ENCODE measurements at places on chromosomes 6 and 20.

DNA sequence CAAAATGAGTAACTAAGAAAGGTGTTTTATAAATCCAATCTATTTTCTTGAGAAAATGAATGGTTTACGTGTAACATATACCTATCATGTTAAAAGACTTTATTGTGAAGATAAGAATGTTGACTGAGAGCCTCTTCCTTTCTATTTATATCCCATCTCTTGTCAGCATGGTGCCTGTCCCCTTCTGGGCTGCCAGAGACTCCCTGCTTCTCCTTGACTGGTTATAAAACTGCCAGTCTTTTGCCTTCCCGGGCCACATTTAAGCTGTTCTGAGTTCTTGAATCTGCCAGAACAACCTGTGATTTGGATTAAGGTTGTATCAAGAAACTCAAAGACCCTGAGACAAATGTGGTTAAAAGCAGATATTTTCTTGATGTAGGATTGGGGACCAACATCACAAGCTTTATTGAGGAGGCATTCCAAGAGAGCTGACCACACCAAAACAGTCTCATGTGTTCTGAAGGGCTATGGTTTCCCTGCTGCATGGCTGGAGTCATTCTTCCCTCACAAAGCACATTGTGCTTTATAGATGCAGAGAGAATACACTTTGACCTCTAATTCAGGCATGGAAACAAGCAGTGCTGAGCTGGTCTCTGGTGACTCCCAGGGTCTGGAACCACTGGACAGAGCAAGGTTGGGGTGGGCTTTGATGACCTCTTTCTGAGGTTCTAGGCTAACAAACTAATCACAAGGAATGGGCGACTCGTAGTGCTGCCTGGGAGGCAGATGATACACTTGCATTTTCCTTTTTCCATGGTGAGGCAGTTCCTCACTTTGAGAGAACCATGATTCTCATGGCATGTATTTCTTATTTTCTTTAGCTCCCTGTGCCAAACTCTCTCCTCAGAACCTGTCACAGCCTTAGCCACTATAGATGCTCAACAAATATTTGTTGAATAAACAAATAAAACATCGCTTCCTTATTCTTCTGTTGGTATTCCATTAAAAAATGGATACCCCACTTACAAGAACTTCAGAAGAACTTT, 205.0 kb upstream of the PREP start:
- DNase-seq = no peak

- DNase-seq = no peak
Measured at GRCh38 chr6:18422136-18422535, 35.0 kb downstream of the RNF144B start.

- no peak for DNase-seq
Measured at GRCh38 chr20:37969949-37970855, 63.1 kb downstream of the TTI1 start.

- no peak for DNase-seq
Measured at GRCh38 chr6:141488488-141488887, 644.2 kb upstream of the GJE1 start.

DNA sequence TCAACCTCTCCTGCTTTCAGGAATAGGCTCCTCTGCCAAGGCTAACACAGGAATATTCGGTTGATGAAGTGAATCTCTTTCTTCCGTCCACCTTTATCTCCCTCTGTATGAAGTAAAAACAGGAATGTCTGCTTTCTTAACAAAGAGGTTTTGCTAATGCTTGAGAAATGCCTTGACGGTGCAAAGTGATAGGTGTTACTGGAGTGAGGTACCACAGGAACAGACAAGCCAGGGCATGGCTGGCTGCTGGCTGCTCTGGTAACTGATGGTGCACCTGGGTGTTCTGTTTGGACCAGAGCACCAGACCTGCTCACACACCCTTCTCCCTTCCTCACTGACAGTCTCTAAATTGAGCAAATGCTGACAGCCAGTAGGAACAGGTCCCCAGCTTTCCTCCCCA, 174.0 kb upstream of the FBXL4 start:
- DNase-seq = no peak

DNA sequence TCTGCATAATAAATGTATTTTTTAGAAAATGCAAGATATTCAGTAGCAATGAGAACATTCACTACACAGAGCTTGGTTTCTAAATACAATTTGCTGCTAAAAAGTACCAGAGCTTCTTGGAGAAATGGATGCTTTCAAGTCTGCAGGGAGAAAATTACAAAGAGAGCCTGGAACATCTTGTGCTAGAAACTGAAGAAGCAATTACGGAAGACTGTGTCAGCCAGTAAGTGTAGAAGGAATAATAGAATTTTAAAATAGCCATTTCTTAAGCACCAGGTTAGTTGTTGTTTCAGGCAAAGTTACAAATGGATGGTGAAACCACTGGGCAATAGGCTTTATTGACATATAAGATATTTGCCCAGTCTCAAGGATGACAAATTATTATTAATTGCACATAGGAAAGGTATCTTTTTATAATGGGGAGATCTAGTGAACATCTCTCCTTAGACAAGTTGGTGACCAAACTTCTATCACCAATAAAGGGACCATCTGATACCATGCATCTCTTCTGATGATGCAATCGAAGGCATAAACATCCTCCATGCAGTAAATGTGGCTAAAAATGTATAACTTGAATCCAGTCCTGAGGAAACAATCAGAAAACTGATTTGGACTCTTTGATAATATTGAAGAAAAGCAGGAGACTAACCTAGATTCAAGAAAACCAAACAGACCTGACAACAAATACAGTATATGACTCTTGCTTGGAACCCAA, 81.7 kb downstream of the ARHGAP18 start:
- no peak for DNase-seq

GRCh38 chr6:5314191-5314865, 53.0 kb downstream of the FARS2 start:
- DNase-seq = no peak

GRCh38 chr20:25317351-25318075, 69.6 kb downstream of the PYGB start:
- no peak for DNase-seq

GRCh38 chr6:44042261-44042988, 84.8 kb downstream of the MRPL14 start:
- DNase-seq = no peak

GRCh38 chr6:122264557-122264956, 134.9 kb upstream of the HSF2 start:
- DNase-seq = no peak

GRCh38 chr6:116764961-116765841, at the start of gene FAM162B:
Gene FAM162B (minus strand): TSS chr6:116765719. CDS start chr6:116765576, 143 bp downstream.
- no peak for DNase-seq

DNA sequence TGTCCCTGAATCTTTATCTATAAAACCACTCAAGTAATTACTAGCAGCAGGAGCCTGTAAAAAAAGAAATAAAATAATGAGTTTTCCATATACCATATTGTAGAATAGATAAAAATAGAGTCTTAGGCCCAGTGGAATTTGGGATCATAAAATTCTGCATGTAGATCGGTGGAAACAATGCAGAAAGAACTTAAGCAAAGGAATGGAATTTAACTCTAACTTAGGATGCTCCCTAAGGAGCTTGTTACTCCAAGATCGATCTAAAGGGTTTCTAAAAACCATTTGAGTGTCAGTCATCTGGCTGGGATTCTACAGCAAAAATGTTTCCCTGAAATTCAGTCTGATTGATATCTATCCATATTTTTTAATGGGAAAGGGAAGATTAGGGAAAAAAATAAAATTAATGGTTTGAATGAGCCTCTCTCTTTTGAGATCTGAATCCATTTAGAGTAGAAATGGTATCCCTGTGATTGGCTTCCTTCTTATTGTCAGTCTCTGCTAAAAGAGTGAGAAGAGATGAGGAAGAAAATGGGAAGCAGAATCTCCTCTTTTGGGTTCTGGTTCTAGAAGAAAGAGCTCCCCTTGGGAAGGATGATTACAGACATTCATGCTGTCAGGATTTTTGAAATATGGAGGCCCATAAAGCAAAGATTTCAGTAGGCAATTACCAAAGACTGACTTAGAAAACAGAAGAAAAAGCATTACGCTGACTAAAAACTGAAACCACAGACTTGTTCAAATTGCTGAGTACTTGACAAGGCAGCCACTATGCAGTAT, 564.3 kb upstream of the MARCKS start:
- DNase-seq = no peak

DNA sequence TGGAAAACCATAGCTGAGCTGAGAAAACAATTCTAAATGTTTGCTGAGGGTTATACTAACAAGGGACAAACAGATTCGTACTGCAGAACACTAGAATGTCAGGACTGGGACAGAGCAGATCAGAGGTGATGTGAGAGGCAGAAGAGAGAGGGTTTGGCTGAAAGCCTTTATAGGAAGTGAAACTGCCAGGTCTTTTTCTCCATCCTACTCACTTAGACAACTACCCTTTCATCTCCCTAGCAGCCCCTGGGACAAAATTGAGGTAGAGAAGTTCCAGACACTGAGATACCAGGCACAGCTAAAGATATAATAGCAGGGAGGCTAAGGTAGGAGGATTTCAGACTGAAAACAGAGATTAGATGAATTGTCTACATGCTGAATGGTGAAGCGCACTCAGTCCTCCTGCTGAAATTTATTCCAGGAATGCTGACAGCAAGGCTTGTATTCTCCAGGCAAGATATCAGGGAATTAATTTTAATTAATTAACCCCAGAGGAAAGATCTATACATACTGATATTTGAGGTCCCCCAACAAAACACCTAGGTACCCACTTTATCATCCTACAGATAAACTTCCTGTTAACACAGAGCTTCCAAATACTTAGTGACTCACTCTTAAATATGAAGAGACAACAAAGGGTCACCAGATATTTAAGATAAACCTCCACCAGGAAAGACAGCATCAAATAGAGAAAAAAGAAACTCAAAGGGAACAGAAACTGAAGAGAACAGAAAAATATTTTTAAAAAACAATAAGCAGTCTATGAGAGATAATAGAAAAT, 12.6 kb upstream of the EIF2S2 start:
- DNase-seq = no peak

GRCh38 chr20:48463096-48463720, 364.6 kb downstream of the PREX1 start:
- DNase-seq = no peak

DNA sequence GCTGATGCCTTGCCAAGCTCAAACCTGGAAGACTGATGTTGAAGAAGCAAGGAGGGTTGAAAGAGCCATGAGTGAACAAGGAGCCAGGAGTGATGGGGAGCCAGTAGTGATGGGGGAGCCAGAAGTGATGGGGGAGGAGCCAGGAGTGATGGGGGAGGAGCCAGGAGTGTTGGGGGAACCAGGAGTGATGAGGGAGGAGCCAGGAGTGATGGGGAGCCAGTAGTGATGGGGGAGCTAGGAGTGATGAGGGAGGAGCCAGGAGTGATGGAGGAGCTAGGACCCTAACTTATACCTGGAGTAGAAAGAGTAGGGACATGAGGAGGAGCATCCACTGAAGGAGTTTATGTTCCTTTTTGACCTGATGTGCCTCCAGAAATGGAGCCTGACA, 14.6 kb upstream of the CD93 start:
- no peak for DNase-seq

DNA sequence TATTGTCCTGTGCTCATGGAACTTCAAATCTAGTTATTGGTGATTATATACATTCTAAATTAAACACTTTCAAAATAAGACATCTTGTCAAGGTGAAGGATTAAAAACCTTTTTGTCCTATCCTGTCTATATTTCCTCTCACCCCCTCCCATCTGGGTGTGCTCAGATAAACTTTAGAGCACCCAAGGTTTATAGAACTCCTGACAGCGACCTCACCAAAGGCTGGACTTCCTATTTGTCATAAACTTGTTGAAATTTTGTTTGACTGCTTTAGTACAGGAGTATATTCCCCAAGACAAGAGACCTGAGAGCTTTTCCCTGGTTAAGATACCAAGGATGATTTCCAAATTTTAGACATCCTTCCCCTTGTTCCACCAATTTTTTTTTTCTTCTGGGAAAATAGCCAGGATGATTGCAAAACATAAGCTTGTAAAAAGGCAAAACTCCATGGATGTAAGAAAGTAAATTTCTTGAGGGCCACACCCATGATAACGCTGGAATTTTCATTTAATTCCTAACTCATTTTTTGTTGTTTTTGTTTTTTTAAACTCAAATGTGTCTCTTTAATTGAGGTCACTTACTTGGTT, 33.0 kb downstream of the CARMIL1 start:
- no peak for DNase-seq

DNA sequence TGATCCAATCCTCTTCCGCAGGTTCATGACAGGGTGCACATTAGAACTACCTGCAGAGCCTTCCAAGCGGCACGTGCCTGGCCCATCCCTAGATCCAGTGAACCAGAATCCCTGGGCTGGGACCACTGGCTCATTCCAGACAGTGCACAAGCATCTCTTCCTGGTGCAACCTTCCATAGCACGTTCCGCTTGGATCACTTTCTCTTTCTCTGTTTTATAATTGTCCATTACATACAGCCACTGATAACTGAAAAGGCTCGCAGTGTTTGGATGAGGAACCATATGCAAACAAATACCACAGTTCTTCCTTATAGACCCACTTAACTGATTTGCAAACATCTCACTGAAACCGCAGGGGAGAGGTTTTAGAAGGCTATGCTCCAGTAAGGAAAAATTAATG, 59.6 kb upstream of the DDR1 start:
- DNase-seq = no peak

DNA sequence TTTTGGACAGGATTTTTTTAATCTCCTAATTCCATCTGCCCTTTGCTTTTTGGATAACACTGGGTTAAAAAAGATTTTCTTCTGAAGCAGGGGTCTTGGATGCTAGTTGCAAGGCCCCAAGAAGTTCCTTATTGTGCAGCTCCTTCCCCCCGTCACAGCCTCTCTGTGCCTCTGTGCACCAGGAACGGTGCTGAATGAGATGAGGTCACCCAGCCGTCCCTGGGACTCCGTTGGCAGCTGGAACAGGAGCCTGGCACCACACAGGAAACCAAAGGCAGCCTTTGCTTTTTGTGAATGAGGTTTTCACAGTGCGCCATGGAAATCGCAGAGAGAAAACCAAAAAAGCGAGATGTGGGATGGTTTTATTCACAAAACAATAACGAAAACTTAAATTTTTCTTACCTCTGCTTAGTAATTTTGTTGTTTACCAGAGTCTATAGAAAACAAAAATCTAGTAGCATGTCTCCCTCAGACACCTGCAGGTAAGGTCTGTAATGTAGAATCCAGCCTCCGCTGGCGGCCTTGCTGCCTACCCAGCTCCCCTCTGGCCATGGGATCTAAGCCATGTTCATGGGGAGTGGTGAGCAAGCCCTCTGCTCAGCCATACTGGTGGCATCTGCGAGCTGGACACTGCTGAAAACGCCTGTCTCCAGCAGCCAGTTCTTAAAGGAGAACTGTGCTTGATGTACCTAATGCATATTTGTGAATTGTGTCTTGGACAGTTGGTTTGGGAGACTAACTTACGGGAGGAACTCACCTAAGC, 40.4 kb upstream of the SYNJ2 start:
- no peak for DNase-seq

- no peak for DNase-seq
Measured at GRCh38 chr20:37342231-37343177, 3.4 kb upstream of the SRC start.

DNA sequence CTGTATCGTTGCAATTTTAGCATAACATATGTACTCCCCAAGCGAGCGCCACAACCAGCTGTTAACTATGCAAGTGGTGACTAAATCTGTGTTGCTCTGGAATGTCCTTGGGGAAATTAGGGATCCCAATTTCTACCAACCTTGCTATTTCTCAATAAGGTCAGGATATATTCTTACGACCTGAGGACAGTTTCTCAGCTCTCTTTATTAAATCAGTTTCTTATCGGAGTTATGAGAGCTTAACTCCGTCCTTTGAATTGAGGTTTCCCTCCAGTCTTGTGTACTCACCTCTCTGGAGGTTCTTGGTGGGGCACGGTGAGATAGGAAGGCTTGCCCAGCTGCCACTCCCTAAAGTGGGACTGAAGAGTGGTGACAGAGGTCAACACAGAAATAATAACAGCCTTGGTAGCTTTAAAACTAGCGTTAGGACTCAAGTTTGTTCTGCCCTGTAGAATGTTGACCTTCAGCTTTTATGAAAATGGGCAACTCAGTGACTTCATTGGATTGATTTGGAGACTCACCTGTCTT, 694 bp downstream of the MRPS18B start:
- DNase-seq = no peak
